ENCODE measurements at places on chromosomes 7 and 10. TPM values are rescaled to one million over a fixed set of nuclear protein-coding genes. Genes with fewer than 3 reads are reported as not detected.

PCDH15 gene
- total RNA-seq: 0.48 TPM

GRCh38 chr7:82049442-82049841, 279.6 kb upstream of the HGF start:
- no peak for DNase-seq

DNA sequence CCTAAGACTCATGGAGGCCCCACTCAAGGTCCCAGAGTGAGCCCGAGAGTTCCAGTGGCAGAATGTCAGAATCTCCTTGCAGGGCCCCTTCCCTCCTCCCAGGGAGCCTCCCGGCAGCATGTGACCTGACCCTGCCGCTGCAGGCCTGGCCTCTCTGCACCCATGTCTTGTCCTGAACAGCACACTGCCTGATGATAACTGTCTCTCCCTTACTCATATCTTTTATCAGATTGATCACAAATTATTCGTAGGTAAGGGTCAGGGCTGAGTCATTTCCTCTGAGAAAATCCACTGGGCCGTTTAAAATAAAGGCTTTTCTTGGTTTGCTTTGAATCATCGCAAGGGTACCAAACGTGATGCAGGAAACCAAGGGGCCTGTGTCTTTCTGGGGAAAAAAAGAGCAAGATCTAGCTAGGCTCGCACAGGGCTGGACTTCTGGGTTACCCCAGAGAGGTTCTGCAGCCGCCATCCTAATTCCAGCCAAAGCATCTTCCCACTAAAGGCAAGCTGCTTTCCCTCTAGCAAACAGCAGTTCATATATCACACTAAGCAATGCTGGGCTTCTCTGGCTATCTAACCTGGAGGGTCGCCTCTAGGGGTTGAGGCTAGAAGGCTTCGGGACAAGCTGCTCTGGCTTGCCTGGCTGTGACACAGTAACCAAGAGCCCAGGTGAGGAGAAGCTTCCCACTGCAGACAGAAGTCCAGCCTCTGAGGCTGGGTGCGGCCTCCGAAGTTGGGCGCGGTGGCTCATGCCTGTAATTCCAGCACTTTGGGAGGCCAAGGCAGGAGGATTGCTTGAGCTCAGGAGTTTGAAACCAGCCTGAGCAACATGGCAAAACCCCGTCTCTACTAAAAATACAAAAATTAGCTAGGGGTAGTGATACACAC, 104.9 kb downstream of the SPDYE5 start:
- DNase-seq: no peak

- peak; percentile 35 for DNase-seq
Measured at GRCh38 chr7:134293002-134293740, 23.6 kb downstream of the SLC35B4 start.
